ENCODE measurements at places on chromosomes 12 and 14.

DNA sequence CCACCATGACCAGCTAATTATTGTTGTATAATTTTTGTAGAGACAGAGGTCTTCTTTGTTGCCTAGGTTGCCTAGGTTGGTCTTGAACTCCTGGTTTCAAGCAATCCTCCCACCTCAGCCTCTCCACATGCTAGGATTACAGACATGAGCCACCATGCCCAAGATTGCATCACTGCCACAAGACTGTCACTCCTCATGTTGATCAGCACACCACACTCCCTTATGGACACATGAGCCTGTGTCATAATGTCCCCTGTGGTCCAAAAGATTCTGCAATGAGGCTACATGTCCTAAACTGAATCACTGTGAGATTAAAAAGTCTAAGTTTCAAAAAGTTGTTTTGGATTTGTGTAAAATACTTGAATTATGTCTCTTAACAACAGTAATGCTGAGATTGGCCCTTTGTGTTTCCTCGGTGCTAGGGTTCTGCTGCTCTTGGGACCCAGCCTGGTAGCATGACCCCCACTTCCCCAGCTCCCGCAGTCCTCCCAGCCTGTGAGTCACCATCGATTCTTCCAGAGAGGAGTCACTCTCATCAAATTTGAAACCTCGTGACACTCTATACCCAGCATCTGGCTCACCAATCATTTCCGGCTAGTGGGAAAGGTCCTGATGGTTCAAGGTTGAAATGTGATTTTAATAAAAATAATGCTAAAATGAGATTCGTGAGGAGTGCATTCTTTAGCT, 890.9 kb downstream of the VRK1 start:
- DNase-seq: no peak

GRCh38 chr14:101585211-101585610, 23.9 kb downstream of the DIO3 start:
- DNase-seq: no peak

- no peak for DNase-seq
These were observed 115.6 kb downstream of the CCER1 start for GRCh38 chr12:90839346-90839745.

DNA sequence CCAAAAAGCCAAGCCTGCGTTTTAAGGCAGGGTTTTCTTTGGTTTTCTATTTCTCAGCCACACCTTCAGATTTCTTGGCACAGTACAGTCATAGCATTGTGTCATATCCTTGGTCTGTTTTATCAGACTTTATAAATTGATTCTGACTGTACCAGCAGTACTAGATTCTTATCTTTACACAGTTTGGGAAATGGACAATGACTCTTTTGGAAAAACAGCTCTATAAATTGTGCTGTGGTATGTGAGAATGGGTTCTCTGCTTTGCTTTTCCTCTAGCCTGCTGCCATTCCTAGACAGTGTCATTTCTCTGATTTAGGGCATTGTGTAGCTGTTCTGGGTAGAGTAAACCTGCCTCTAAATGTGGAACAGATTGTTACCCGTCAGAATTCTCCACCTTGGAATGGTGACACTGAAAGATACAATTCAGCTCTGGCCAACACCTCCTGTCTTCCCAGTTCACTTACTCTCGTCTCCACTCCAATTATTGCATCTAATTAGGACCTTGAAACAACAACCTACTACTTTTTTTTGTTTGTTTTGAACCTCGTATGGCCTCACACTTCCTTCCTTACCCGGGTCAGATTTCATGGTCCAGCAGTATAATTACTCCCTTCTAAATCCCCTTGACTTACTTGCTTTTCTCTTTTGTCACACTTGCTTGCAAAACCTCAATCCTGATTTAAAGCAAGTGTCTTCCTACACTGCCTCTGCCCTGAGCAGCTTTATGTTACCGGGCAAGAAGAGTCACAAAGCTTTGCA, 226.3 kb downstream of the ERC1 start:
- no peak for DNase-seq

GRCh38 chr12:75271576-75271975, 58.5 kb downstream of the CAPS2 start:
- no peak for DNase-seq

- DNase-seq: no peak
These were observed 82.4 kb downstream of the ARF6 start for GRCh38 chr14:49975276-49975675.

DNA sequence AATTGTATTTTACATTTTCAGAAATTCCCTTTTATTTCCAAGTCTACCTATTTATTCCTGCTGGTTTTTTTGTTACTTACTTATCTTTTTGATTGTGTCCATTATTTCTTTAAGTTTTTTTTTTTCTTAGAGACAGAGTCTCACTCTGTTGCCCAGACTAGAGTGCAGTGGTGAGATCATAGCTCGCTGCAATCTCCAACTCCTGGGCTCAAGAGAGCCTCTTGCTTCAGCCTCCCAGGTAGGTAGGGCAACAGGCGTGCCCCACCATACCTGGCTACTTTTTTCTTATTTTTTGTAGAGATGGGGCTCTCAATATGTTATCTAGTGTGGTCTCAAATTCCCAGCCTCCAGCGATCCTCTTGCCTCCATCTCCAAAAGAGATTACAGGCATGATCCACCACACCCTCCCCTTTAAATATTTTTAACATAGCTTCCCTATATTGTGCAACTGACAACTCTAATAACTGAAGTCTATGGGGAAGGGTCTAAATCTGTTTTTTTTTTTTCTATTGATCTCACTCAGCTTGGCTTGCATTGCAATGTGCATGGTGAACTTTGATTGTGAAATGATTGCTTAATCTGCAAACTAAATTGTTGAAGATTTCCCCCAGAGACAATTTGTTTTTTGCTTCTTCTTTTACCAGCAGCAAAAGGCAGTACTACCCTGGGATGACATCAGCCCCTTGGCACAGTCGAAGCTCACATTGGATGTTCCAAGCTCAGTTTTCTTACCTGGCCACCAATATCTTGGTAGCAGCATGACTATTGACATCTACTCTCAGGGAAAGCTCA, 25.7 kb upstream of the COCH start:
- no peak for DNase-seq

DNA sequence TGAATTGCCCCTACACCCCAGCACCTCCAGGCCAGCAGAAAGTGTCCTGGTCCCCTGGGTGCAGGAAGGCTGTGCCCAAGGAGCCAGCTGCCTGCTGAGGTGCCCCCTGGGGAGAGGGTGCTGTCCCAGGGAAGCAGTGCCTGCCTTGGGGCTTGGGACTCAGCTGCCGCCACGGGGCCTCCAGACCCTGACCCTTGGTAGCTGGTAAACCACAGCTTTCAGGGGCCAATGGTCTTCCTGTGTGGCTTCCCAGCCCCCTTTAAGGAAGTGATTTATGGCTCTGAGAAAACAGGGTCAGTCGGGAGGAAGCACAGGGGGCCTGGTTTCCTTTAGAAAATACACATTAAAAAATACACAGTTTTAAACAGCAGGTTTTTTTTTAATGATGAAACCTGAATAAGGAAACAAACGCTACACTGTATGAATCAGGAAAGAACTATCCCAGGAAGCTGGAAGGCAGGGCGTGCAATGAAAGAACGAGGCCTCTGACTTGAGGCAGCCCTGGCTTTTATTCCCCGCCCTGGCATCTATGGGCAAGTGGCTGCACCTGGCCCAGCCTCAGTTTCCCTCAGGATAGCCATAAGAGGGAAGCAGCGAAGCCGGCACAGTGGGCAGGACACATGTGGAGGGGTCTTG, 40.6 kb upstream of the EML1 start:
- no peak for DNase-seq

- no peak for DNase-seq
These were observed 140.0 kb upstream of the FKBP4 start for GRCh38 chr12:2654741-2655140.

DNA sequence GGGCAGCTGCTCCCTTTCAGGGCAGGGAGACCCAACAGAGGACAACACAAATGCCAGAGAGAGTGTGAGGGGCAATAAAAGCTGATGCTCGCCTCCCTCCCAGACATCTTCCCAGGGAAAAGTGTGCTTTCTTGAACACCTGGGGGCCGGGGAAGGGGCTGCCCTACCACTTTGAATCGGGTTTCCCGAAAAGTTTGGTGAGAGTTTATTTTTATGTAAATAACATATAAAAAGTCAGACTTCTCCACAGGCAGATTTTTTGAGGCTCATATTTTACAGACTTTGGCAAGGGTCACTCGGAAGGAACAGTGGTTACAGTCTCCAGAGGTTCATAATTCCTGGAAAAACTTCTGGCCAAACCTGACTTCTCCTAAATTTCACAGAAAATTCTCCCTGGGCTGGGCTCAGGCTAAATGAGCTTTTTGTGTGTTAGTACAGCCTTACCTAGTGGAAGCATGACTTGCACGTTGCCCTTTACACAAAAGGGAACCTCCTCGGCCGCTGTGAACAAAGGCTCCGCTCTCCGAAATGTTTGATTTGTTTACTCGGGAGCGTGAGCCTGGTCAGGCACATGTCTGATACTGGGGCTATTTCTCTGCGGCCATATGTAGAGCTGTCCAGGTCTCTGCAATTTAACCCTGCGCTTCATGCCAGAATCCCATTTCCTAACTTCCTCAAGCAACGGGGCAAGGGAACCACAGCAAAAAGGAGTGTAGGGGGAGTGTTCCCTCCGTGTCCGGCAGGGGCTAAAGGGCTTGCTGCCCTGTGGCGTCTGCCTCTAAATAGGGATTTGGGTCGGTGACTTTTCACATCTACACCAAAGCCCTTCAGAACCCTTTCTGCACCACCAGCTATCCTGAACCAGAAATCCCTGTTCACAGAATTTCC, 3.4 kb downstream of the RTL1 start:
- DNase-seq: no peak

GRCh38 chr14:51521764-51522163, 129.9 kb upstream of the FRMD6 start:
- no peak for DNase-seq

- no peak for DNase-seq
These were observed 10.4 kb downstream of the HOXC5 start for GRCh38 chr12:54042970-54043853.

DNA sequence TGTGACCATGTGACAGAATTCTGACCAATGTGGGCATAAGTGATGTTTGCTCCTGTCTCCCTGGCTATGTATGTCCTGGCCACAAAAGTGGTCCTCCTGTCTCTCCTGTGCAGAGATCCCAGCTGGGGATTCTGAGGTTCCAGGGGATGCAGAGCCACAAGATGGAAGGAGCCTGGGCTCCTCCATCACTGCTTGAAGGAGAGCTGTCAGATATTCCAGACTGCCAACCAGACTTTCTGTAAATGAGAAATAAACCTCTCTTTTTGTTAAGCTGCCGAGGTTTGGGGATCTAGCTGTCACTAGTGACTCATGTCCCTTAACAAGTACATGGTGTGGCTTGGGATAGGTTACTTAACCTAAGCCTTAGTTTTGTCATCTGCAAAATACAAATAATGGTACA, 21.9 kb downstream of the BDKRB1 start:
- no peak for DNase-seq

DNA sequence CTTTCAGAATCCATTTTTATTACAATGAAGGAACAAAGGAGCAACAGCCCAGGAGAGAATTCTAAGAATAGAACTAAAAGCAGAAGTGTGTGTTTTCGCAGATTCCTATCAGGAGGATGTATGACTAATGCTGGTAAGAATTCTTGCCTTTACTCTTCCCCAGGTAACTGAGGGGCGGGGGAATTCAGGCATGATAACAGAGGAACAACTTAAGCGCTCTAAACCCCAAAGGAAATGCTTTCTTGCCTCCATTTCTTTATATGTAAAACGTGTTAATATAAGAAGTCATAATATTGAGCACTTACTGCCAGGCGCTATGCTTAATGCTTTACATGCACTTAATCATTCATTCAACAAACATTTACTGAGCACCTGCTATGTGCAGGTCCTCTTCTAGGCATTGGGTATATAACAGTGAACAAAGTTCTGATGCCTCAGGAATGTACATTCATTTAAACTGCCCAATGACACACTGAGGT, 4.5 kb downstream of the HCAR1 start:
- peak; percentile 49 for DNase-seq

Data from CD4-positive, alpha-beta T cell treated with Interleukin-17A for 4 hours (primary cell).